ENCODE measurements at places on chromosomes 7 and 10.
A peak's percentile ranks its signal among the peaks of the same experiment; 100 is the strongest.

DNA sequence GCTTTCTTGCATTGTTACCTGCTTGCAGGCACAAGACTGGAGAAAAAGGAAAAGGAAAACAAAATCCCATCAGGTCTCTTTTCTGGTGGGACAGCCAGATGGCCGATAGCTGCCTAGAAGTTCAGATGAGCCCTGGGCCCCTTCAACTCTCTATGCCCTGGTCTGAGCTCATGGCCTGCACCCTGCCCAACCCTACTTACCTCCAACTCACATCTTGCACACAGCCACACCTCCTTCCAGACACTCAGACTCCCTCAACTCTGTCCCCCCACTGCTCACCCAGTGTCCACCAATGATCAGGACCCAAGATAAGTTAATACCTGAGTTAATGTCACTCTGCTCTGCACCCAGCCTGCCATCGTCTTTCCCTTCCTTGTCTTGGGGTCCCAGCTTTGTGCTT lies 10.9 kb downstream of the RBP3 start:
- no peak for DNase-seq

DNA sequence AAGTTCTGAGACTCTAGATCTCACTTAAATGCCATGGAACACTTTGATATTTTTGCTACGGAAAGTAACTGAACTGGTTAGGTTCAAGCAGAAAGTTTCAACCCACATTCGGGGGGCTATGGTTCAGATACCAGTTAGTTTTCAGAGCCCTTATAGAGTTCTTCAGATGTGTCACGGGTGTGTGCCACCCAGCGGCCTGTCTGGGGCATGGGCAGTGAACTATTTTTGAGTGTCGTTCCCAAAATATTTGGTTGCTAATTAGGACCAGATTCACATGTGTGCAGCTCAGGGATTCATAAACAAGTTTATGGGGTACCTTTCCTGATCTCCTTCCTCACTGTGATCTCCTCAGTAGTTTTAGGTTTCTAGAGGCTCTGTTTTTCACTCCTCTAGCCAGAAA lies 271.9 kb downstream of the C7orf25 start:
- DNase-seq, result no peak

DNA sequence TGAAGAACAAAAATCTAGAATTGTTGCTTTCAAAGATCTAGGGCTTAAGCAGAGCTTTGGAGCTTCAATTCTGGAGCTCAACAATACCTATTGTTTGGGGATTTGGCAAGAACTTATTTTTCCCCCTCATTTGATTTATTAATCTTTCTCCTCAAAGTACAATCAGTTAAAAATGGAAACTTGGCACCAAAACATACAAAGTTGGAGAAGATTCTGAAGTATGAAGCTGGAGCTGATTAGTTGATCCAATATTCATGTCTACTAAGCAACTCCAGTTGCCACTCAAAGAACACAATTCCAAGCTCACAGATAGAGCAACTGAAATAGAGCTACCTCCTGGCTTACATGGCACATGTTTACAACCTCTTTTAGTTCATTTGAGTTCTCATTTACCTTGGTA lies 3.8 kb downstream of the FAM13C start:
- no peak for DNase-seq

- DNase-seq, result no peak
Observed at GRCh38 chr7:32218741-32219288, 148.6 kb upstream of the PDE1C start.

DNA sequence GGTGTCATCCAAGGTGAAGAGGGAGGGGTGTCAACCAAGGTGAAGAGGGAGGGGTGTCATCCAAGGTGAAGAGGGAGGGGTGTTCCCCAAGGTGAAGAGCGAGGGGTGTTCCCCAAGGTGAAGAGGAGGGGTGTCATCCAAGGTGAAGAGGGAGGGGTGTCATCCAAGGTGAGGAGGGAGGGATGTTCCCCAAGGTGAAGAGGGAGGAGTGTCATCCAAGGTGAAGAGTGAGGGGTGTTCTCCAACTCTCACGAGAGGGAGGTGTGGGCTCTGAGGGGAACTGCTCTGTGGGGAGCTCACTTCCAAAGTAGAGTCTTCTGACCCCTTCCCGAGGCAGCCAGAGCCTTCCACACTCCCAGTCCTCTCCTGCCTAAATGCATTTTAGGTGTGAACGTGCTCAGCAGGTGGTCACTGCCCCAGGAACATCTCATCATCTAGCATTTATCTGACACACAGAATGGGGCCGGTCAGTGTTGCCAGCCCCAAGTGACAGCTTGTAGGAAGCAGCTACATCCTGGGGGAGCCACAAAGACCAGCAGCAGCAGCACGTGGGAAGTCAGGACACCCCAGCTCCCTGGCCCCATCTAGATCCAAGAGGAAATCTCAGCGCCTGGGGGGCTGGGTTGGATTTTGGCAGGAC lies 323.8 kb downstream of the GLRX3 start:
- no peak for DNase-seq

- no peak for DNase-seq
Observed at GRCh38 chr7:105642264-105642663, 61.0 kb upstream of the EFCAB10 start.

- no peak for DNase-seq
Observed at GRCh38 chr7:53013925-53014324, 21.5 kb upstream of the POM121L12 start.

GRCh38 chr10:33820531-33820930 lies 486.1 kb upstream of the NRP1 start:
- no peak for DNase-seq

DNA sequence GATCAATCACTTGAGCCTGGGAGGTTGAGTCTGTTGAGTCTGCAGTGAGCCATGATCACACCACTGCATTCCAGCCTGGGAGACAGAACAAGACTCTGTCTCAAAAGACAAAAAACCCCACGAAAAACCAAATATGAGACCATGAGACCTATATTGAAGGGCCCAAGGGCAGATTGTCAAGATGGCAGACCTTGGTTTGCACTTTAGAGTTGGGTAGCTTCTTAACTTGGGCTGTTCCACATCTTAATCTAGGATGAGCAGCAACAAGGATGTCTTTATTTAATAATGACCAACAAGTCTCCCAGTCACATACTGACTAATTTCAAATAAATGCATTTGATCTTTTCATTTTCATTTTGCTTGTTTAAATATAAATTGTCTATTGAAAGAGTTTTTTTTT lies 43.8 kb downstream of the KAT6B start:
- DNase-seq, result no peak

GRCh38 chr10:133277993-133278576 lies 1.4 kb upstream of the ADAM8 start:
- no peak for DNase-seq

DNA sequence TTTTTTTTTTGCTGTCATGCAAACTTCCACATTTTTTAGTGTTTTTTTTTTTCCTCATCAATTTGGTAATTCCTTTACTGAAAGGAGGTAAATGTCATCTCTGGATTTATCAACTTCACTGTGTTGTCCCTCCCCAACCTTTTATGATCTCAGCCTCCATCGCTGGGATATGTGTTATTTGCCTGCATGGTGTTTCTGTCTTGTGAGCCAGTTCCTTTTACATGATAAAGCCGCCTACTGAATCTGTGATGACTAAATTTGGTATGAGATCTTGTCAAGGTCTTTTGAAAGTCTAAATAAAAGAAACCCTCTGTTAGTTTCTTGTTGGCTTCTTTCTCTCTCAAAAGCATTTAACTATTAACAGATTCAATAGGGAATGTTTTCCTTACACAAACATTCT lies 39.3 kb downstream of the TAS2R41 start:
- no peak for DNase-seq

- no peak for DNase-seq
Observed at GRCh38 chr7:117791877-117792780, 81.1 kb downstream of the CTTNBP2 start.

DNA sequence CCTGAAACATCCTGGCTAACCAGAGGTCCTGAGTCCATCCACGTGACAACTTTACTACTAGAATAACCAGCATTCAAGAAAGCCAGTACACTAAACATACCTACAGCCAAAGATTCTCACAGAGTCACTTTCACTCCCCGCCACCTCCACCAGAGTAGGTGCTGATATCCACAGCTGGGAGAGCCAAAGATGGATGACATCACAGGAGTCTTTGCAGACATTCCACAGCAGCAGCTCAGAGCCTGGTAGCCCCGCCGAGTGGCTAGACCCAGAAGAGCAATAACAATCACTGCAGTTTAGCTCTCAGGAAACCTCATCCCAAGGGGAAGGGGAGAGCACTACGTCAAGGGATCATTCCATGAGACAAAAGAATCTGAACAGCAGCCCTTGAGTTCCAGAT lies 13.5 kb upstream of the ADAM22 start:
- no peak for DNase-seq

- DNase-seq, result peak; percentile 54
Observed at GRCh38 chr10:133163889-133164815, 4.1 kb downstream of the KNDC1 start.

DNA sequence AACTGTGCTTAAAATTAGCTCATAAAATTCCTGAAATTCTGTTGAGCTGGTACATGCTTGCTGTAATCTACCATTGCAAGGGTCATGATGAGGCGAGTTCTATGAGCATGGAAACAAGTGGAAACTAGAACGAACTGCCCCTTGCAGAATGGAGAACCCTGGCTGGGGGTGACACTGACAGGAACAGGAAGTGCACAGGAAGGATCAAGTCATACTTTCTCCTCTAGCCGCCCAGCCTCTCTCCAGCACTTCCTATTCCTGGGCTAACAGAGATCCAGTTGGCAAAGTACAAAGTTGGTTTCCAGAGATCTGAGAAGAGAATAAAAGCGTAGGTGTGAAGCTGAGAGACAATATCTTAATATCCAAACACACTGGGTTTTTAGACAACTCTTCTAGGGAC lies 414.2 kb upstream of the PODXL start:
- no peak for DNase-seq

- no peak for DNase-seq
Observed at GRCh38 chr7:80659120-80660055, 20.9 kb downstream of the CD36 start.

- no peak for DNase-seq
Observed at GRCh38 chr10:72107325-72108003, 19.1 kb upstream of the SPOCK2 start.

GRCh38 chr10:13168781-13169180 lies 7.4 kb downstream of the MCM10 start:
- no peak for DNase-seq

GRCh38 chr7:82382276-82382675 lies 61.3 kb downstream of the CACNA2D1 start:
- no peak for DNase-seq
